Spinal cord (tissue), 10 donors: ENCODE measurements at places on chromosomes 7 and 10. TPM values are rescaled to one million over a fixed set of nuclear protein-coding genes. Genes with fewer than 3 reads are reported as not detected.

LRRC27 gene
- 19.5 TPM for total RNA-seq

PAPOLB gene
- total RNA-seq, result 0.94 TPM

ATRNL1 gene
- 60.2 TPM for total RNA-seq

HOXA4 gene
- total RNA-seq, result 1.4 TPM

TRDMT1 gene
- total RNA-seq, result 34.1 TPM

CALCR gene
- total RNA-seq, result 2.4 TPM

DAGLB gene
- 17.3 TPM for total RNA-seq

PLA2G12B gene
- total RNA-seq, result not detected

ANKIB1 gene
- total RNA-seq, result 81.6 TPM

MYL7 gene
- total RNA-seq, result not detected

AKR1D1 gene
- not detected for total RNA-seq

SOSTDC1 gene
- total RNA-seq, result 22.3 TPM

SGPL1 gene
- 40.8 TPM for total RNA-seq

COX19 gene
- 11.7 TPM for total RNA-seq

TMEM225B gene
- total RNA-seq, result 1.4 TPM

CCL24 gene
- total RNA-seq, result not detected

COL28A1 gene
- 6.8 TPM for total RNA-seq

C7orf57 gene
- total RNA-seq, result 1.8 TPM

ELN gene
- 287 TPM for total RNA-seq

NAT16 gene
- total RNA-seq, result 0.61 TPM

COMMD3 gene
- total RNA-seq, result 55.9 TPM

BET1 gene
- total RNA-seq, result 40.9 TPM

POU6F2 gene
- 1.1 TPM for total RNA-seq

MINDY3 gene
- 44.7 TPM for total RNA-seq

GPR85 gene
- 13.6 TPM for total RNA-seq

FKBP6 gene
- total RNA-seq, result 0.11 TPM

ANXA7 gene
- total RNA-seq, result 72.3 TPM

SGCE gene
- total RNA-seq, result 146 TPM

ERVW-1 gene
- 0.11 TPM for total RNA-seq

ANKRD61 gene
- total RNA-seq, result 0.20 TPM

CABCOCO1 gene
- 6.2 TPM for total RNA-seq

HTR7 gene
- total RNA-seq, result 12.4 TPM

SEC24C gene
- total RNA-seq, result 45.7 TPM
